ENCODE measurements at places on chromosomes 16 and 17.

DNA sequence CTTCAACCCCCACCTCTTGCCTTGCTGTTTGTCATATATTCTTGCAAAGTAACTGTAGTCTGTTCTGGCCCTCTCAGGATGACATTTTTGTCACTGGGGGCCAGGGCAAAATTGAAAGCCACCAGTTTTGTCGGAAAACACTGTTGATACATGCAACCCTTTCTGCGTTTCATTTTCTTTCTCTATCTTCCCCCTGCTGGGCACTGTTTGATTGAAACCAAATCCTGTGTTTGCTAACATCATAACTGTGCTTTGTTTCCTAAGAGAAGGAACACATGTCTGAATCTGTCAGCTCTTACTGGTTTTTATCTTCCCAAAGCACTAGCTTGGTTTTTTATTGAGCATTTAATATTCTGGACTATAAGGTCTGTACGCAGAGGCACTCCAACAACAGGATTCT, 11.7 kb upstream of the CPPED1 start:
- DNase-seq, result no peak

- DNase-seq, result no peak
Measured at GRCh38 chr17:72376526-72377345, 255.9 kb downstream of the SOX9 start.

- DNase-seq, result no peak
Measured at GRCh38 chr17:360092-360750, 7.6 kb upstream of the RPH3AL start.

- DNase-seq, result no peak
Measured at GRCh38 chr17:45794840-45795239, 10.7 kb downstream of the CRHR1 start.

DNA sequence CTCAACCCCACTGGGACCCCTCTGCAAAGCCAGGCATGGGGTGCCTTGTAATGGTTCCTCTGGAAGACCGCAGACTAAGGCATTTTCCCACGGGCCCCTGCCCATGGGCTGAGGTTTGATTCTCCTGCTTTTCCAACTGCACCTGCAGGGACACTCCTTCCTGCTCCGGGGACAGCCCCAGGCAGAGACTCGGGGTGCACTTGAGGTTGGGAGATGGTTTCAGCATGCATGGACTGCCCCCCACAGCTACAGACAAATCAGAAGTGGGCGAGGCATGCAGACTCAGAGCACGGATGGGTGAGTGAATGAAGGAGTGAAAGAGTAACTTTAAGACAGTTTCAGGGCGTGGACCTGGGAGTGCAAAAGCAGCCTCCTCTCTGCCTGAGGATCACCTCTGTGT, 87.9 kb upstream of the RPL38 start:
- DNase-seq, result no peak

GRCh38 chr16:88406096-88407041, 23.6 kb downstream of the ZNF469 start:
- no peak for DNase-seq

DNA sequence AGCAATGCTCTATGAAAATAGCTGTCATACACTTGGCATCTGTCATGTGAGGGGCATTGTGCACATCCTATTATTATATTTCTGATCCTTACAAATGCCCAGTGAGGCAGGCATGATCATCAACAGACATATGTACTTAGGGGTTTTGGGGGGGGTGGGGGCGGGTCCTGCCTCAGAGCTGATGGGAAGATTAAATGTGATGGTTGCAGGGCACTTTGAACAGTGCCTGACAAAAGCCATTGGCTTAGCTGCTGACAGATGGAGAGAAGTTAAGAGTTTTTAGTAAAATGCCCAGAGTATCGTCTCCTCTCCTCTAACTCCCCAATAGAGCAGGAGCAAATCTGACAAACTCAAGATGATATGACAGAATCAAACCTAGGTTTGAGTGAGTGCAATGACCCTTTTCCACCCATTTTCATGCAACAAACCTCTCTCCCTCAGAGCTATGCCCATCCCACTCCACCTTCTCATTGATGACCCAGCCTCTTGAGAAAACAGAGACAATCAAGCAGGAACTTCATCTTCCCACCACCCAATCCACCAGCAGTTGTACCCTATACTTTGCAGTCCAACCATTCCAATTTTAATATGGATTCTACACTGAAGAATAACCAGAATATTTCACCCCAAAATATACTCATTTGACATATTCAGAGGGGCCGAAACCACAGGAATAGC, 4.8 kb downstream of the KLHL11 start:
- no peak for DNase-seq

DNA sequence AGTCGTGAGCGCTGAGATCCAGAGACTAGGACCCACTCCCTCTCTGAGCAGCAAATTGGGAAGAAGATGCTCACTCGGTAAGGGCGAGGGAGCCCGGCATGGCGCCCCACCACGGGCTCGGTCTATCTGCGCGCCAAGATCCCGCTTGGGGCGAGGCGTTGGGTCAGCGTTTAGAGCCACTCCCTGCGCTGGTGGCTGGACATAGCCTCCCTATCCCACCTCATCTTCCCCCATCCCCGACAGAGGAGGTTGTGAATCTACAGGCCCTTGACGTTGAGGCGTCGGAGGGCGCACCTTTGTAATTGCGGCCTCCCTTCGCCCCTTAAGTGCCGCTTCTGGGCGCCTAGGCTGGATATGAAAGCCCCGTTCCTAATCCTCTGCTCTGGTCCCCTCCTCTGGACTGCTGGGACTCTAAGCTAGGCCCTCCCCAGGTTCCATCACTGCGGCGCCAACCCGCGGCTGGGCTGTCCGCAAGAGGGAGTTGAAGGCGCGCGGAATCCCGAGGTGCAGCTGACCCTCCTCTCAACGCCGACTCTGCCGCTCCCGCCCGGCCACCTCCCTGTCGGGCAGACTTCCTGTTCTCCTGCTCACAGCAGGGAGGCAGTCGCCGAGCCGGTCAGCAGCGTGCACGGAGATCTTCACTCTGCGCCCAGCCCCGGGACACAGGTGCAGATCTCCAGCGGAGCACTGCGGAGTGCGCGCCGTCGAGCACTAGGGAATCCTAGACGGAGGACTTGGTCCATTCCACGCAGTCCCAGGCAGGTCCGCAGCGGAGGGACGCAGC, 16.1 kb upstream of the HOXB9 start:
- DNase-seq, result no peak

DNA sequence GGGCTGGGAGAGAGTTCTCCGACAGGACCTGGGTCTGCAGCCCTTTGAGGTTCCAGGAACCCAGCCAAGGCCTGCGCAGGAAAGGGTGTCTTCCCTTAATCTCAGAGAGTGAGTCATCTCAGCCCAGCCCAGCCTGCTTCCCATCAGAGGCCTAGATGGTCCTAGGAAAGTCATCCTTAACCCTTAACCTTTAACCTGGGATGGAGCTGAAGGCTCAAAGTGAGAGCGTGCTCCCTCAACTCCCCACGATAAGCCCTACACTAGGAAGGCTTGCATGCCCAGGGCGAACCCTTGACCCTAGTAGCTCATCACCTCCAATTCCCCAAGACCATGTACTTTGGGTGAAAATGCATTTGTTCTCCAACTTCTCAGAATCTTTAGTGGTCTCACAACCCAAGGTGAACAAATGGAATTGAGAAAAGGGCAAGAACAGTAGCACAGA, 4.8 kb upstream of the ATXN7L3 start:
- no peak for DNase-seq

DNA sequence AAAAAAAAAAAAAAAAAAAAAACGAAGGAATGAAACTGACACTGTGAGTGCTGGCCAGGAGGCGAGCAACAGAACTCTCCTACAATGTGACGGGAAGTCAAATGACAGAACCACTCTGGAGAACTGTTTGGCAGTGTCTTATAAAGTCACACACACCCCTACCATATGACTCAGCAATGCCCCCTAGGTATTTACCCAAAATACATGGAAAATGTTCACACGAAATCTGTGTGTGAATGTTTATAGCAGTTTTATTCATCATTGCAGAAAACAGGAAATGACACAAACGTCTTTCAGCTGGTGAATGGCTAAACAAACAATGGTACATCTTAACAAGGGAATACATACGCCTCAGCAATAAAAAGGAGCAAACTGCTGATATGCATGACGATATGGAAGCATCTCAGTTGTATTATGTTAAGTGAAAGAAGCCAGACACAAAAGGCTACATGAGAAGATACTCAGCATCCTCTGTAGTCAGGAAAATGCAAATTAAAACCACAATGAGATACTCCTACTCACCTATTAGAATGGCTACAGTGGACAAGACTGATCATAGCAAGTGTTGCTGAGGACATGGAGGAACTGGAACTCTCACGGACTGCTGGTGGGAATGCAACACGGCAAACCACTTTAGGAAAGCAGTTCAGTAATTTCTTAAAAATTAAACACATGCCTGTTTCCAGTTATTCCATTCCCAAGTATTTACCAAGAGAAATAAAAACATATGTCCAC, 74.7 kb downstream of the TBC1D16 start:
- no peak for DNase-seq

DNA sequence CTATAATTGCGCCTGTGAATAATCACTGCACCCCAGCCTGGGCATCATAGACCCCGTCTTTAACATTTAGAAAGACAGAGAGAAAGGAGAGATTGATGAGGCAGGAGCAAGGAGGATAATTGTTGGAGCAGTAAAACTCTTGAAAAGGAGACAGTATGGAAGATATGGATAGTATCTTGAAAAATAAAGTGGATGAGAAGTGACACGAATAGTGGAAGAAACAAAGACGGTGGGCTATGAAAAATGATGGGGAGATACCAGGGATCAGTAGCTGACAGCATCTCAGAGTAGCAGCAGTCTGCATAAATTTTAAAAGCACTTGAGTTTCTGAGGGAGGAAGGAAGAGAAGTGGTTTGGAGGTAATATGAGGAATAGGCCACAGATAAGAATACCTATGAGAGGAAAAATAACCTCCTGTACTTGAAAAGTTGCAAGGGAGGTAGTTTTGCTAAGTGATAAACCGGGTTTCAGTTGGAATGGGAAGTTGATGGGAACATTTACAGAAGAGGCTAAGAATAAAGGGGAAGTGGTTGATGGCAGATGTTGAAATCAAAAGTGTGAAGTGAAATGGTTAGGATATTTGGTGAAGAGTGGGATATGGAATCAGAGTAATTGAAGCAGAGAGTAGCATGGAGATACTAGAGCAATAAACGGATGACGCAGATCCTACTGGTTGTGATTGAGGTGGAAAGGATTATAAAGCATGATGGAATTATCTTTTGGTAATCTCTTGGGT, 1.8 kb upstream of the PPM1D start:
- no peak for DNase-seq

DNA sequence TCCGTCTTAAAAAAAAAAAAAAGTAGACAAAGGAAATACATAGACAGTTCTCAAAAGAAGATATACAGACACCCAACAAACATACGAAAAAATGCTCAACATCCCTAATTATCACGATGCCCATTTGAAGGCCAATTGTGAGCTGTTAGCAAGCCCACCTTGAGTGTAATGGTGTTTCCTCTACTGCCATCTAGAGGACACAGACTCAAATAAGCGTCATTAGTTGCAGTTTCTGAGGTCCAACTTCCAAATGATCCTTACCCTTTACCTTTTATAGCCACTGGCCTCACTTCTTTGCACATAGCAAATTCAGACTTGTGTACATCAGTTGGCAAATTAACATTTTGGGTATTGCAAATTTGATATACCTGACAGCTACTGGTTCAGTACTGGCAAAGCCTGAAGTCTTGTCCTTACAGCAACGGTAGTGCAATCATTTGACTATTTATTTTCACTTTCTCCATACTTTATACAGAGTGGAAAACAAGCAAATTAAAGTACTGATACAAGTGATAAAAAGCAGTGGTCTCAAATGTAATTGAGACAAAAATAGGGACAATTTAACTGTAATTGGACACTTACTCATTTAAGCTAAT, 536.3 kb upstream of the EEF2KMT start:
- no peak for DNase-seq

GRCh38 chr17:34259146-34259545, 4.1 kb downstream of the CCL2 start:
- no peak for DNase-seq

- peak; percentile 39 for DNase-seq
Measured at GRCh38 chr17:35731239-35731916, at the start of gene RASL10B. TSS of gene RASL10B (plus strand) at chr17:35731639. CDS start at chr17:35735185, 3,546 bp downstream.

- DNase-seq, result no peak
Measured at GRCh38 chr17:50113624-50114320, 16.2 kb downstream of the SAMD14 start.

GRCh38 chr17:8905331-8905730, 37.9 kb upstream of the PIK3R6 start:
- no peak for DNase-seq

GRCh38 chr16:87830673-87831420, 38.5 kb downstream of the SLC7A5 start:
- no peak for DNase-seq

GRCh38 chr17:67992548-67993152, 3.6 kb downstream of the C17orf58 start:
- DNase-seq, result no peak

DNA sequence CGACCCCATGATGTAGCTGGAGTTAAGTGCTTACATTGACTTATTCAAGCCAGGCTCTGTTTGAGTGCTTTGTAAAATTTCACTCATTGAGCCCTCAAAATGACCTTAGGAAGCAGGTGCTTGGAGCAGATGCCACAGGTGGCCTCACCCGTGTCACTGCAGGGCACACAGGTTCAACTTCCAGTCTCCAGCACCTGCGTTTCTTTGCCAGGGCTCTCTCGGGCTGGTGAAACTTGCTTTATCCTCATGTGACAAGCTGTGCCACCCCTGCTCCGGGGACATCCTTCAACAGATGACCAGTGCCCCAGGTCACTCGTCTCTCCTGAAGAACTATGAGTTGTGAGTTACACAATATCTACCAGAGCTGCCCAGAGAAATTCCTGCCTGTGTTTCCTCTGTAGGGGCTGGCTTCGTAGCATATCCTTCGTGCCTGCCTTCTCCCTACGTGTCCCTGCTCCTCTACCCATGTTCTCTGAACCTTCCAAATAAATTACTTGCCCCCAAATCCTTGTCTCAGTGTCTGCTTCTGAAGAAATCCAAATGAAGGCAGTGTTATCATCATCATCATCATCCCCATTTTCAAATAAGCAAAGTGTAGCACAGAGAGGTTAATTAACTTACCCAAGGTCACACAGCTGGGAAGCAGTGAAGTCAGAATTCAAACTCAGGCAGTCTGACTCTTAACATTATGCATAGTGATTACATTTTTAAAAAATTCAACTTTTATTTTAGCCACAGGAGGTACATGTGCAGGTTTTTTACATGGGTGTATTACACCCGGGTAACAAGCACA, 352.5 kb downstream of the NPIPA8 start:
- DNase-seq, result no peak

- DNase-seq, result peak; percentile 1
Measured at GRCh38 chr17:55845385-55845784, 94.5 kb downstream of the PCTP start.

GRCh38 chr17:41464682-41465081, 2.5 kb downstream of the KRT32 start:
- no peak for DNase-seq
